ENCODE measurements at places on chromosomes 2 and 18.

GRCh38 chr18:5058768-5059695 is 138.0 kb downstream of the AKAIN1 start:
- DNase-seq: peak; percentile 14

- no peak for DNase-seq
These were observed 13.7 kb downstream of the ANKRD44 start for GRCh38 chr2:197296835-197297234.

- DNase-seq: no peak
These were observed 65.7 kb downstream of the MEP1B start for GRCh38 chr18:32255570-32255969.

DNA sequence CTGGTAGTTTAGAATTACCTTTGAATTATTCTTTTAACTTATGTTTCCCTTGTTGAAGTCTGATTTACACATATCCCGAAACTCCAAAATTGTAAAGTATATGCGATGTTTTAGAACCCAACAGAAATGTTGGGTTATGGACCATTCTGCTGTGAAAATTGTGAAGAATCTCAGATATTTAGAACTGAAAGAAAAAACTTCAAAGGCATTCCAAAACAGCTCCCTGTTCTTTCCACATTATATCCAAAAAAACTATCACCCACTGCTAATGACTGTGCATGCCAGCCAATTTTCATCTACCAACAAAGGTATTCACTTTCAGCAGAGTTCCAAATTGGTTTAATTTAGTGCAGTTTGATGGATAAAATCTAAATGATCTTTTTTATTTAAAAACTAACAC is 21.5 kb upstream of the PDE1A start:
- DNase-seq: no peak

GRCh38 chr2:223469270-223470046 is 132.7 kb downstream of the SCG2 start:
- no peak for DNase-seq

GRCh38 chr2:74093840-74094239 is 53.9 kb downstream of the BOLA3 start:
- DNase-seq: no peak

GRCh38 chr2:74297391-74297790 is 45.8 kb downstream of the SLC4A5 start:
- DNase-seq: no peak

DNA sequence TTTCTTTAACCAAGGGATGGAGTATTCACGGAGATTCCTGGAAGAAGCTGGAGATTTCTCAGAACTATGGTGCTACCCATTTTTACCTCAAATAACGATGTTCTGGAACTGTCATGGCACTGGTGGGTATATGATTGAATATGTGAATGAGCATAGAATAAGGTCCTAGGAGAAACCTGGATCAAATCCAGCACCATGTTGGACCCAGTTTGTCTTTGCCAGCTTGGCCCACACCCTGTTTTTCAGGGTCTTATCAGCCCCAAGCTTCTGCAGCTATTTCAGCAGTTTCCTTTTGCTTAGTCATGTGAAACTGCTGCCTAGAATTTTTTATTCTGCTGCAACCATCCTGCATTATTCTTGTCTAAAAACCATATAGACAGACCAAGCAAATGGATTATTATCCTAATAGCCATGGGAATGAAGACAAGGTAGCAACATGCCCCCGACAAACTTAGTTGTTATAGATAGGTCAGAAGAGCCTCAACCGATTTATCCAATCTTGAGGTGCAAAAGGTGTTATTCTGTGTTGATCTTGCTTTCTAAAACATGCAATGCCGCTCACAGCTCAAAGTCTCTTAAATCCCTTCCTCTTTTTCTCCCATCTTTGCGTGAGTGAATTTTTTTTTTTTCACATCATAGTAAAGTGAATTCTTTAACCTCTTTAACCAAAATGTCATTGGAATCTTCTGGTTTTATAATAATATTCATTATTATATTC is 133.6 kb downstream of the PRPF40A start:
- no peak for DNase-seq

DNA sequence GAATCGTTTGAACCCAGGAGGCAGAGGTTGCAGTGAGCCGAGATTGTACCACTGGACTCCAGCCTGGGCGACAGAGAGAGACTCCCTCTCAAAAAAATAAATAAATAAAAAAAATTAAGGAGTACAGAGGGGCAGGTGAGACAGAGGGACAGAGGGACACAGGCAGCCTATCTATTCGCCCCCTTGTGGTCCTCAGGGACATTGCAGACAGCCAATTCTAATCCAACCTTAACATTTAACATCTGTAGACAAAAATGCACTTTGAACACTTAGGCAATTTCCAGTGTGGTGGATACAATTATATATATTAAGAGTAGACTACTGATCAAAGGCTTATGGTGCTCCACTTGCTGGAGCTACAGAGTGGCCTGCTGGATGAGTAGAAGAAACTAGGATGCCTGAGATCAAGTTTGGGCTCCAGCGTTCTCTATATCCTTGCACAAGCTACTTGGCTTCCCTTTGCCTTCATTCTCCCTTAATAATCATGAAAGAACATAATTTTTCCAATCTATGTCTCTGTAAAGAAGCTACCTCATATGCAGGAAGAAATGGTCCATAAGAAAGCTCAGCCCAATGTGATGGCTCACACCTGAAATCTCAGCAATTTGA is 8.2 kb upstream of the SMARCAL1 start:
- peak; percentile 24 for DNase-seq

- DNase-seq: no peak
These were observed 196.4 kb downstream of the ARL4C start for GRCh38 chr2:234300391-234300925.

DNA sequence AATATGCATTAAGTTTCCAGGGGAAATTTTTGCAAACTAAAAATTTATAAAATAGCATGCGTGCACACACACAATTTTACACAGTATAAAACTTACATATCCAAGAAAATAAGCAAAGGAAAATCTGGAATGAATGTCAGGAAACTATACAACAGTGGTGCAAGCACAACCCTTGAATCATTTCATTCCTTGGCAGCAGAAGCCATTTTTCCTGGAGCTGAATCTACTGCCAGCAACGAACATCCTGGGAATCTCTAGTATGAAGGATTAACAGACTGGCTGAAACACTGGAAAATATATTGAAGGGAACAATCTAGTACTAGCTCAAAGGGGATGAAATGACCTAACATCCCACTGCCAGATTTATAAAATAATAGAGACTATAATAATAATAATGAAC is 235.3 kb downstream of the DYM start:
- no peak for DNase-seq

- DNase-seq: no peak
These were observed 43.5 kb downstream of the E2F6 start for GRCh38 chr2:11422491-11422865.

DNA sequence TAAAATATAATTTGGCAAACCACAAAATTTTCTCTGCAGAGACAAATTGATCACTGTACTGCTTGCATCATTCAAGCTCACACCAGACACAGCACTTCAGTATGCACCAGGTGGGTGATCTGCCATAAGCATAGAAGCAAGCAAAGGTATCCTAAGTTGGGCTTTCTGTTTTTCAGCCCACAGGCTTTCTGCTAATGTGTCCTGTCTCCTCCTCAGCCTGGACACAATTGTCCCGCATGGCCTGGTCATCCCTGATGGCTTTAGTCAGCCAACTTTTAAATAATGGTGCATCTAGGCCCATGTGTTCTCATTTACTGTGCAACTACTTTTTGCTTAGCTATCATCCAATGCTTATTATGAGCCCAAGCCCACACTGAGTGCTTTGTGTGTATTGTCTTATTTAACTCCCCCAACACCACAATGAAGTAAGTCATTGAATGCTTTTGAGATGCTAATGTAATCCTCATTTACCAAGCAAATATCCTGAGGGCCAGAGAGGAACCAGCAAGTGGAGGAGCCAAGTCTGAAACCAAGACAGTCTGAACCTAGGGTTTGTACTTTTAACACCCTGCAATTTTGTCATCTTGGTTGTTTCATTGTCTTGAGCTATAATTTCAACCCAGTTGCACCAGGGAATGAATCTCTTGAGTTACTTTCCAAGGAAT is 111.2 kb upstream of the SETBP1 start:
- DNase-seq: no peak

- DNase-seq: no peak
These were observed 2.1 kb downstream of the PCBP1 start for GRCh38 chr2:70089220-70089982.

GRCh38 chr18:26301681-26302080 is 75.4 kb downstream of the TAF4B start:
- no peak for DNase-seq

- no peak for DNase-seq
These were observed 4.9 kb upstream of the COL3A1 start for GRCh38 chr2:188969236-188969635.

All from stimulated activated CD4-positive, alpha-beta T cell treated with anti-CD3 and anti-CD28 coated beads, Interleukin-2, amount 100 ng/mL, for 4 hours (primary cell).